EH (cell line): ENCODE measurements at places on chromosomes 13 and 19.

DNA sequence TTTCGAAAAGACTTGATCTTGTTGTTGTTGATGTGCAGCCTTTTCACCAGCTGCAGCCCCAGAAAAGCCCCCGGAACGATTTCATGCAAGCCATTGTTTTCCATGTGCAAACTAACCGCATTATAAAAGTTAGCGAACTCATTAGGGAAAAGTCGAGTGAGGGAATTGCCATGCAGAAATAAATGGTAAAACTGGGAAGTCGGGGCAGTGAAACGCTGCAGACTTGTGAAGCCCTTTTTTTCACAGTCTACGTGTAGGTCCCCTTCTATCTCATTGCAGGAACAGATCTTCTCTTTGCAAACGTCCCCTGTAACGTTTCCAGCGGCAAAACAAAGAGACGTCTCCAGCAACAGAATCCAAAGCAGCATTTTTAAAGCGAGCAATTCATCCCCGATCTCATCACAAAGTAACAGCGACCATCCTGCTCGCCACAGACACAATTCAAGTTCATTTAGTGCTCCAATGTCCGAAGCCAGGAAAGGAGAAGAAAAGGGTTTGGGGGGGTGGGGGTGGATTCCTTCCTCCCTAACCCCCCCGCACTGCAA lies 1.1 kb downstream of the SLITRK1 start:
- peak; percentile 9 for DNase-seq

GRCh38 chr13:113170511-113170910 lies 12.1 kb downstream of the PROZ start:
- no peak for DNase-seq

- no peak for DNase-seq
Measured at GRCh38 chr19:39074205-39074692, 9.9 kb upstream of the ACP7 start.

- no peak for DNase-seq
Measured at GRCh38 chr13:48158915-48159314, 64.0 kb upstream of the MED4 start.

DNA sequence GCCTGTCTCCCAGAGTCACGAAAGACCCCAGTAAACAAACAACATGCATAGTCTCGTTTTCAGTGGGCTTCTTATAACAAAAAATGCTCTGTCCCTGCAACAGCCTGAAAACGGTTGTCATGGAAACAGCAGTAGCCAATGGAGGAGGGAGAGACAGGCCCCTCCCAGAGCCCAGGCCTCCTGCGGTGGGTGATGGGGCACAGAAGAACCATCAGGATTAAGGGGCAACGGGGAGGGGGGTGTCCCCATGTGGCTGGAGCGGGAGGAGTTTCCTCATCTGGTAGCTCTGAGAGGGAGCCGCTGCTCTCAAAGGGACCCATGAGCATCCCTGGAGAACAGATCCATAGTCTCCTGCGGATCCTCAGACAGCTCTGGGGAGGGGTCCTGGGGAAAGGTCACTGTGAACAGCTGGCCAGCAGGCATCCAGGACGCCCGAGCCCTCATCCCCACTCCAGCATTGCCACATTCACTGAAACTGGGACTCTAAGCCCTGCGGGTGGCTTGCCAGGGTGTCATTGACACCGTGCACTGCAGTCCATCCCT lies 37.5 kb upstream of the PNMA8B start:
- no peak for DNase-seq

DNA sequence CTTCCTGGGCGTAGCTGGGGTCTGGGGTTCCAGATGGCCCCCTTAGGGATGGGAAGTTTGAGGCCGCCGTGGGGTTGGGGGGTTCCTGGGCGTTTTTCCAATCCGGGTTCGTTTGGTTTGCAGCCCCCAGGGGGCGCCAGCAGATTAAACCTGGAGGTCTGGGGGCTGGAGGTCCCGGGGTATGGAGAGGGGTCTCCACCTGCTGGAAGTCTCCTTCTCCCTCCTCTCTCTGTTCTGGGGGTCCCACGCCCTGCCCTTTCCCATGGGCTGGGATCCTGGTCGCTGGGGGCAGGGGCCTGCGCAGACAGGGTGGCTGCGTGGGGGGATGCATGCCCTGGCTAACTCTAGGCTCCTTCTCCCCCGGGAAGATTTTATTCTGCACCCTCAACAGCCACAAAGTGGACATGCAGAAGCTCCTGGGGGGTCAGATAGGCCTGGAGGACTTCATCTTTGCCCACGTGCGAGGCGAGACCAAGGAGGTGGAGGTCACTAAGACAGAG lies 899 bp downstream of the GIPC3 start:
- peak; percentile 18 for DNase-seq

- DNase-seq, result peak; percentile 66
Measured at GRCh38 chr19:42081584-42082203, 5.7 kb downstream of the ZNF574 start.

DNA sequence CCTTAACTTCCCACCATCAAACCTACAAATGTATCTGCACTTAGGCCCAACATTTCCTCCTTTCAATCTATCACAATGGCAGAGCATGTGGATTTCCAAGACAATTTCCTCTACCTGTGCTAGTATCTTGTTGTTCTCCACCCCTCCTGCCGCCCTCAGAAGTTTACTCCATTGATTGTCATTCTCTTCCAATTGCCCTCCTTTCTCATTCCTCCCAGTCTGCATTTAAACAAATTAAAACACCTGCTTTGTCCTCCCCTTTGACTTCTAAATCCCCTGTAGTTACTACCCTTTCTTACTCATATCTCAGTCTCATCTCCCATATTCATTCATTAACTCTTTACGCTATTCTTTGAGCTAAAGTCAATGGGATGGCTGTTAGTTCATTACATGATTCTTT lies 370.6 kb downstream of the DIAPH3 start:
- DNase-seq, result no peak

DNA sequence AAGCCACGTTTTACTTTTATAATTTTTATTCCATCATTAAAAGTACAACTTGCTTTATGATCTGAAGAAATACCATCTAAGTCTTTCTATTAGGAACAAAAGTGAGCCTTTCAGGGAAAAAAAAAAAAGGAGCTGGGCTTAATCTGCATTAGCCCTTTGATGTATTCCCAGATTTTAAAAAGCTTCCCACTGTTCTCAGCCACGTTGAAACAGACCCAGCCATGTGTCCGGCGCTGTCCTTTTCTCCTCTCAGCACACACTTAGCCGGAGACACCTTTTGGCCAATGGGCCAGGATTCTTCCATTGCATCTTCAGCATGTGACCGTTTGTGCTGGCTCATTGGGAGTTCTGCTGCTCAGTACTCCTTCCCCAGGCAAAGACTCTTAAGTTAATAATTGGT lies 105.5 kb downstream of the GGACT start:
- DNase-seq, result no peak

DNA sequence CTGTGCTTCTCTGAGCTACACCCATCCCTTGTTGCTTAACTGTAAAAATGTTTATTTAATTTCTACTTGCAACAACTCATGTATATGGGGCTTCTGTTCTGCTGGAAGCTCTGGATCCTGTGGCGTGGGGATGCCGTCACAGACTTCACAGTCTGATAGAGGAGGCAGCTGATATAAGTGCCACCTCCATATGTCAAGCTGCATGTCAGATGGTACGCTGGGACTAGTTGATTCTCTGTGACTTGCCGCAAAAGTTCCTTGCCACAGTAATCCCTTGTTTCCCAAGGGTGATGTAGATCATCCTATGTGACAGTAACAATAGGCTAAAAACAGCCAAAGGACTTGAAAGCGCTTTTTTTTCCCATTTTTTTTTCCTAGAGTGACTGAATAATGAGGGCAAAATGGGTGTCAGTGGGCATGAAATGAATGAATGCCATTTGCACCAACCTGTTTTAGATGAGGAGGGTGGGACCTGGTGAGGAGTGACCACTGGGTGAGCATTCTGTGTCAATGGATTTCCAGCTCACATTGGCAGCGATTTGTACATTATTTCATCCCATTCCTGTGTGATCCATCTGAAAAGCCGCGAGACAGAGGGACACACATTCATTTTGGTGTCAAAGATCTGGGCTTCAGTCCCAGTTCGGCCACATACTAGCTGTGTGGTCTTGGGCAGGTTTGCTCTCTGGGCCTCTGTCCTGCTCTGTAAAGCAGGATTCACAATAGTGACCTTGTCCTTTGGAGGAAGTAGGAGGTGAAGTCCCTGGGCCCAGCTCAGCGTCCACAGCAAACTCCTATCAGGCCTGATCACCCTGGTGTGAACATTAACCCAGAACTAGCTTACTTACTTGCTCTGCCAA lies 88.9 kb upstream of the RNF113B start:
- DNase-seq, result no peak

DNA sequence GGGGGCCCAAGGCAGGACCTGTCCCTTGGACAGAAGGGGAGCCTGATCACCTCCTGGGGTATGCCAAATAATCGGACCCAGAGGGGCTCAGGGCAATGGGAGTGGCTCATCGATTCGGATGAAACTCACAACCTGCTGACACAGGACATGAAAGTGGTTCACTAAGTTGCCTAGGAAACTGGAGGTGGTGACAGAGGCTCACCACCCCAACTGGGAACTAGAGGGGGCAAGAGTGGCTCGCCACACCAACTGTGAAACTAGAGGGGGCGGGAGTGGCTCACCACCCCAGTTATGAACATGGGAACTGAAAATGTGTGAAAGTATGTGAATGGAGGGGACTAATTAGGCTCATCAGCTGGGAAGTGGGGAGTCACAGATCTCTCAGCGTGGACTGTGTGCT lies 46.3 kb upstream of the ZNF737 start:
- DNase-seq, result no peak
